ENCODE measurements at places on chromosomes 16 and 17.

GRCh38 chr17:10790491-10791401 is 13.2 kb downstream of the TMEM238L start:
- no peak for DNase-seq

DNA sequence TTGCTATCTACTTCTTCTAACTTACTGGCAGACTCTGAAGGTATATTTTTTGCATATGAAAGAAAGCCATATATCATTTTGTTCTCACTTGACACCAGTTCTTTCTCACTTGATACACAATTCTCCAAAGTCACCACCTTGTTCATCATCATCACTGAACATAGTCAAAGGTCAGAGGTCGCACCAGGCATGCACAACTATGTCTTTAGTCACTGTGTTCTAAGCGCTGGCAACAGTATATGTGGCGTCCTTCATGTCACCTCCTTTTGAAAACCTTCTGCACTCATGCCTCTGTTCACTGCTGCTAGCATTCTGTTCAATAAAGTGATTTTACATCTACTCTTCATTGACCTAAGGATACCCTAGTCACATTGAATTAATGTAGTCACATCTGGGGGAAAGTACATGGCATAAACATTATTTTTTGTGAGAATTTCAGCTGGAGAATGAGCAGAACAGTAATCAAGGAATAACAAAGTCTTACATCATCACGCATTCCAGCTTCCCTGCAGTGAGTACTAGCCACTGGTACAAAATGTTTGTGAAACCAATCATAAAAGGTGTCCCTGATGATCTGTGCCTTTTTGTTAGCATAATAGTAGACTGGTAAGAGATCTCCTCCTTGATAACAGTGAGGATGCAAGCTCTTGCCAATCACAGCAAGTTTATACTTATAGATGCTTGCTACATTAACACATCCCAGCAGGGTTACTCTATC is 20.5 kb upstream of the TBX4 start:
- DNase-seq = no peak

DNA sequence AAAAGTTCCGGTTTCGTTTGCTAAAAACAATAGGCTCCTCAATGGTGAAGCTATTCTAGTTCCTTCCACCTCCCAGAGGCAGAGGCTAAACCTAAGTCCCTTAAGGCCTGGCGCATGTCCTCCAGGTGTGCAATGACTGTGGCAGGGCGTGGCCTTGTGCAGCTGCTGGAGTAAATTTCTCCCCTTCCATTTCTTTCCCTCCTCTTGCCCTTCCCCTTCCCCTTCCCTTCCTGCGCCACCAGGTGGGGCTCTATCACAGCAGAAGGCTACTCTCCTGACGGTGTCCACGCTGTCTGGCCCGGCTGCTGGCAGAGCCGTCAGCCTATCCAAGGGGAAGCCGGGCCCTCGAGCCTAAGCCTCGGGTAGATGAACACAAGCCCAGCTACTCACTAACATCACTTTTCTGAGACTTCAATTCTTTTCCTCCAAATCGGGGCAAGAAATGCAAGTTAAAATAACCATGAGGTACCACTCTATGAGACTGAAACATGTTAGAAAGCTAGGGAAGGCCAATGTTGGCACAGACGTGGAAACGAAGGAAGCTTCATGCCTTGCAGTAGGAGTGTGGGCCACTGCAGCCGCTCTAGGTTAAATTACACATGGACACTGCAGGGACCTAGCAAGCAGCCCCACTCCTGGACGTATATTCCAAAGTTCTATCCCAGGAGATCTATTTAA is 34.4 kb downstream of the C16orf78 start:
- peak; percentile 37 for DNase-seq

DNA sequence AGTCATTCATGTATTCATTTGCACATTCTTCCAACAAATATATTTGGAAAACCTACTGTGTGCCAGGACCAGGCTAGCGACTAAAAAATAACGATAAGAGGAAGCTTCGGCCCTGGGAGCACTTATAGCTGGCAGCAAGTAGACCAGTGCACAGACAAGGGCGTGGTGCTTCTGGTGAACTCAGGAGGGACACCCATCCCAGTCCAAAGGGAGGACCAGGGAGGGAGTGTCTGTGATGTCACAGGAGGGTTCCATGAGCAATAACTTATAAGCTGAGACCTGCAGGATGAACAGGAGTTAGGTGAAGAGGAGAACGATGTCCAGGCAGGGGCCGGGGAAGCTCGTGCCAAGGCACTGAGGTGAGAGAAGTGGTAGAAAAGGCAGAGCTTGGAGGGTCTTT is 17.4 kb upstream of the PHOSPHO1 start:
- no peak for DNase-seq

- no peak for DNase-seq
These were observed 1491.4 kb upstream of the GOT2 start for GRCh38 chr16:60225541-60225940.

DNA sequence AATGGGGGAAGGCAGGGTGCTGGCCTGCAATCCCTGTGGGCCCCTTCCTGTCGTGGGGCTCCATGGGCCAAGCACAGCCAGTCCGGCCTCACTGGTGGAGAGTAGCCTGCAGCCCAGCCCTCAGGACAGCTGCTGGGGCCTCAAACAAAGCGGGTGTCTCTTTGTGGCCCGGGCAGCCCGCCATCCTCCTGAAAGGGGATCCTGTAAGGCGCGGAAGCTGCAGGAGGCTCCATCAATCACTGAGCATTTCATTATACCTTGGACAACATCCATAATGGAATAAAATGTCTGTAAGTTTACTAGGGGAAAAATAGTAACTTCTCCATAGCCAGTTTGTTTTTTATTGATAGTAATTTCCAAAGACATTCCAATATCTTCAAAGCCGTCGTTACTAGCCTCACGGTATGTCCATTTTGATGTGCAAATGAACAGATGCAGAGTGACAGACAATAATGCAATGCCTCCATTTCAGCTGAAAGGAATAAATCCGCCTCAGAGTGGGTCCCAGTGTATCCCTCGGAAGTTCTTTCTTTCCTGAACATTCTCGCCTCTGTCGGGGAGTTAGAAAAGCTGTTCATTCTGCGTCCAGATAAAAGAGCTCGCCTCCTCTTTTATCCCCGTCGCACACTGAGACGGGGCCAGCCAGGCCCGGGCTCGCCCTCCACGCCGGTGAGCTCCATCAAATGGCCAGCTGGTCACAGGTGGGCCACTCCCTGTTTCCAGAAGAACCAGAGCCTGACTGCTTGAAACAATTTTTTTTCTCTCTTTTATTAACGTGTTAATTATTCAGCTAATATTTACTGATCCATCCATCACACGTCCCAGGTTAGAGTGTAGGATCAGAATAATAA is 14.4 kb downstream of the WSCD1 start:
- DNase-seq = no peak

DNA sequence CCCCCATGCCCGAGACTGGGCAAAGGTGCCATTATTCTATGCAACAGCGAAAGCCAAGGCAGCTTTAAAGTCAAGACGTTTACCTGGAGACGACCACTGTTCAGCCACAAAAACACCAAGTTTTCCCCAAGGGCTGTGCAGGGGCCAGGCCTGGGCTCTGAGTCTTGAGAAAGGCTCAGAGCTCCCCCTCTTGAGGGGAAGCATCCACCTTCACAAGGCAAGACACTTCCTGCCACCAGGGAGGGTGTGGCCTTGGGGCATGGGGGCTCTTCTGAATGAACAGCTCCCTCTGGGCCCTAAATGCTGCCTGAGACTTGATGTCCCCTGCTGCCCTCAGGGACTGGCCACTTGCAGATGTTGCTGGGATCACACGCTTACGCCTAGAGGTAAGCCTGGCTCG is 26.5 kb downstream of the PDIA2 start:
- DNase-seq = no peak

GRCh38 chr16:80527297-80527696 is 13.5 kb upstream of the DYNLRB2 start:
- DNase-seq = no peak

DNA sequence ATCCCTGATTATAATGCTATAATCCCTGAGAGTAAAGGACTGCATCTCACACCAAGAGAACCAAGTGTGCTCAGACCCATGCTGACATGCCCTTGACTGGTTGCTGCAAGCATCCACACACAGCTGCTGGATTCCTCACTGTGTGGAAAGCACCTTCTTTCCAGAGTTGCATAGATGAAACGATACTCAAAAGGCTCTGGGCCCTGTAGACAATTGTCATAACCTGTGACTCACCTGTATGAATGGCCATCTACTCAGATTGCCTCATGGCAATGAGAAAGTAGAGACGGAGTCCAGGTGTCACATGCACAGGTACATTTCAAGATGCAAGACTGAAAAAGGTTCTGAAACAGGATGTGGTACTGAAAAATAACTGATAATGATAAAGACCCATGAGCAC is 58.1 kb downstream of the MPHOSPH6 start:
- no peak for DNase-seq

GRCh38 chr17:18992454-18993130 is 12.0 kb downstream of the FAM83G start:
- DNase-seq = no peak

- no peak for DNase-seq
These were observed 58.9 kb upstream of the EFCAB3 start for GRCh38 chr17:62321451-62321850.

GRCh38 chr16:66608241-66609138 is 4.0 kb downstream of the CMTM3 start:
- peak; percentile 61 for DNase-seq

DNA sequence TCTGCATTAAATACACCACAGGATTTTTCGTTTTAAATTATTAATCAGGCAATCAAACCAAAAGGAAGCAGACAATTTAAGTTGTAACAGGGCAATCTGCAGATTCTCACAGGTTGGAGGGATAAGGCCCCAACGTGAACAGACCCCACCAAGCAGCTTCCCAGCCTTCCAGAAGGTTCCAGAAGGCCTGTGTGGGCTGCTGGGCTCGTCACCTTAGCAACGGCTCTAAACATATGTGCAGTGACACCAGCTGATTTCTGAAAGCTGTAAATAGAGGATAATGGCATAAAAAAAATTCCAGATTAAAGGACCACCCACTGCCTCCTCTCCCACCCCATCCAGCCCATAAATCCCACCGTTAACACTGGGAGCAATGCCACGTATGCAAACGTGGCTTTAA is 123.8 kb downstream of the ZNF778 start:
- no peak for DNase-seq

GRCh38 chr17:82118815-82119380 is 20.9 kb upstream of the FASN start:
- no peak for DNase-seq

- no peak for DNase-seq
These were observed 775.9 kb upstream of the GOT2 start for GRCh38 chr16:59510008-59510424.

DNA sequence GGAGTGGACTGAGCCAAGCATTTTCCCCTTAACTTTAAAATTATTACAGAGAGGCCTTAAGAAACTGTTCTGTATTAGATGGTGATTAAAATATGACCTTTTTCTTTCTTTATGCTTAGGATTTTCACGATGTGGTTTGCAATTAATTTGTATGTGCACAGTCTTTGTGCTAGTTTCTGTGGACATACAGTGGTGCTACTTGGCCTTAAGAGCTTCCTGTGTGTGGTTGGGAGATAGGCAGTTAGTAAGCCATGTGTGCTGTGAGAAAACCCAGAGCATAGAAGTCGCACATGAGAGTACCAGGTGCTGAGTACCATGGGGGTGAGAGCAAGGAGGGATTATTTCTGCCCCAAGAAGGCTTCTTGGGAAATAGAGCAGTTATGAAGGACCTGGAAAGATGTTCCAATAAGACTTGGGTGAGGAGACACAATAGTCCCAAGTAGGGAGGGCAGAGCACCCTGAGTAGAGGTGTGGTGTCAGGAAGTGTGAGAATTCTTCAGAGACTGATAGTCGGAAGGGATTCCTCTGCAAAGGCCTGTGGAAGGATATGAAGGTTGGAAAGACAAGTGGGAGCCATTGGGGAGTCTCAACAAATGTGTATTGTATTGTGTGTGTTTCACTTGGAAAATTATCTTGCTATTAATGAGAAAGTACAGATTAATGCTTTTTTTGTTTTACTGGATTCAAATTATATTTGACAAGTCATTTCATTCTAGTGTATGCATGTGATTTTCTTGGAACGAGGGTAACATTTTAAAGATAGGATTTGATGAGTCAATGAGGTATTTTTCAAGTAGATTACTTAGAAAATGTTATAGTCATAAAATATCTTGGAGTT is 239.9 kb downstream of the PRKCA start:
- no peak for DNase-seq

DNA sequence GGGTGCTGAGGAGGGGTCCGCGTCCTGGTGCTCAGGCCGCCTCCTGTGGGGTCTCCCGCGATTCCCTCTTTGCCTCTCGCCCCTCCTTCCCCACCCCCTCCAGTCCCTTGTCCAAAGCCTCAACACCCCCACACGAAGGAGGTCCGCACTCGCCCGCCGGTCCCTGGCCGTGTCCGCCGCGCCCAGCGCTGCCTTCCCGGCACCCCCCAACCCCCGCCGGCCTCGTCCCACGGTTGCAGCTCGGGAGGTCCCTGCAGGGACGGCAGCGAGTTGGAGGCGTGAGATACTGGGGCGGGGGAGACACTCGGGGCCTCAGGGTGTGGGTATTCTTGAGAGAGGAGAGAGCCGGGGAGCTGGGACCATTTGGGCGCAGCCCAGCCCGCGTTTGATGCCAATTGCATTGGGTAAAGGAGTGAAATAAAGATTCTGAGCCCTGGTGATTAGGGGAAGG is 468 bp downstream of the FLYWCH2 start:
- no peak for DNase-seq

DNA sequence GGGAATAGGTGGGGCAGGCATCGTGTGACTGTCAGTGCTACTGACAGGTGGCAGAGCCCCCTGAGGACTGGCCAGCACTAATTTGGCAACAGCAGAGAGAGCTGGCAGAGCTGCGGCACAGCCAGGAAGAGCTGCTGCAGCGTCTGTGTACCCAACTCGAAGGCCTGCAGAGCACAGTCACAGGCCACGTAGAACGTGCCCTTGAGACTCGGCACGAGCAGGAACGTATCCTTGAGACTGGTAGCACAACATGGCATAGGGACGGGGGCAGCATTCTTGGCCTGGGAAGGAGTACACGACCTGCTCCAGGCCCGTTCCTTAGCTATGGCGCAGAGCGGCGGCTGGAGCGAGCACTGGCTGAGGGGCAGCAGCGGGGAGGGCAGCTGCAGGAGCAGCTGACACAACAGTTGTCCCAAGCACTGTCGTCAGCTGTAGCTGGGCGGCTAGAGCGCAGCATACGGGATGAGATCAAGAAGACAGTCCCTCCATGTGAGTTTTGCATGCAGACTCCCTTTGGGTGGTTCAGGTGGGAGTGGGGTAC is 3.0 kb upstream of the NRN1L start:
- DNase-seq = no peak
